ENCODE measurements at places on chromosomes 3 and 15.
A peak's percentile ranks its signal among the peaks of the same experiment; 100 is the strongest.

DNA sequence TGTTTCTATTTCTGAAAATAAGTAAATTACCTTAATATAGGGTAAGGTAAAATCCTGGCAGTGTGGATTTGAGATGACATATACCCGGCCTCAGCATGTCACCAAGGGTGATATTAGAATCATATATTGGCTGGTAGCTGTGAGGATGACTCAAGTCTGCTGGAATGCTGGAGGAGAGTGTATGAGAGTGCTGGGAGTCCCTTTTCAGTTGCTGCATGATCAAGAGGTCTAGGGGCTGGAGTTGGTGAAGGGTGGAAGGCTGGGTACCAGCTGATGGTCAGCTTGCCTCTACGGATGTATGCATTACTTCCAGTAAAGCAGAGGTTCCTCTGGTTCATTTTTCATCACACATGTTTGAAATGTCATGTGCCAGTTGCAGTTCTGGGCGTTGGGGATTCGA lies 40.6 kb downstream of the SLC25A26 start:
- no peak for DNase-seq

DNA sequence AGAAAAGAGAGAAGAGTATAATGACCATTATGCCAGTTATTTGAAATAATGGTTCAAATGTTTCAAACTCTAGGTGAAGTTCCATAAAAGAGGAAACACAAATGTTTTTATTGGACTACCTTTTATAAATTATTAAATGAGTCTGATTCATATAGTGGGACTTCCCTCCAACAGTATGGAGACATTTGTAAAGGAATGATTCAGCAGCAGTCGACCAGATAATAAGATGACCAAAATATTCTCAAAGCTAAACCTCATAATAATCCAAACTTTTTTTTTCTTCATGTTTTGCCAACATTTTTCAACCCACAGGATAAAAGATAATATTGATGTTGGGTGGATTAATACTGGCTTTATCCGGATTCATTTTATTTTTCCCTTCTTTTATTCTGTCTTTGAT lies 18.8 kb downstream of the TIPARP start:
- DNase-seq: no peak

DNA sequence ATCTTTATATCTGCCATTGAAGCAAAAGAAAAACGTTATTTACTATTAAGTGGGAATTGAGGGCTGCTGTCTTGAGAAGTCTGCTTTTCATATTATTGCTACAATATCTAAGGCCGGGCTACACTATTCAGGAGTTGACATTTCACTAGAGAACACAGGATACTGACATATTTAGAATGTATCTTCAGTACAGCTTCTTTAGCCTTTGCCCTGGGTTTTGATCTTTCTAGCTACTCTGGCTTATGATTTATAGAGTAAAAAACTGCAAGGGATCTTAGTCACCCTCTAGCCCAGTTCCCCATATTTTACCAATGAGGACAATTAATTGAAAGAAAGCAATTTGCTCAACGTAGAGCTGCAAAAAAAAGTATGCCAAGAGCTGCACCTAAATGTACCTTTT lies 307.4 kb upstream of the DPPA4 start:
- DNase-seq: no peak

DNA sequence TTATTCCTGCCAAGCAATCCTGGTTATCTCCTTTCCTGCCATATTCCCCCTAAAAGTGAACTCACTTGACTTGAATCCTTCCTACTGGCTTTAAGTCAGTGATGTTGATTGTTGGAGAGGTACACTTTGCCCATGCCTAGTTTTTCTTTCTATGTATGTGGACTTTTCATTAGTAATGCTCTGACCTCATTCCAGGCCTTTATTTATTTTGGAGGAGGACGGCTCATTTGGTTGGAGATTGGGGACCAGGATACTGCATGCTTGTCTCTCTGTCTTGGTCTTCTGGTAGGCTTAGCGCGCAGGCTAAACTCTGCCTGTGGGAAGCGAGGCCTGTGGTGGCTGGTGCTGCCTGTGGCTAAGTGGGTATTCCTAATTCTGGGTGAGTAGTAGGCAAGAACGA lies 29.1 kb upstream of the MTMR10 start:
- DNase-seq: no peak

DNA sequence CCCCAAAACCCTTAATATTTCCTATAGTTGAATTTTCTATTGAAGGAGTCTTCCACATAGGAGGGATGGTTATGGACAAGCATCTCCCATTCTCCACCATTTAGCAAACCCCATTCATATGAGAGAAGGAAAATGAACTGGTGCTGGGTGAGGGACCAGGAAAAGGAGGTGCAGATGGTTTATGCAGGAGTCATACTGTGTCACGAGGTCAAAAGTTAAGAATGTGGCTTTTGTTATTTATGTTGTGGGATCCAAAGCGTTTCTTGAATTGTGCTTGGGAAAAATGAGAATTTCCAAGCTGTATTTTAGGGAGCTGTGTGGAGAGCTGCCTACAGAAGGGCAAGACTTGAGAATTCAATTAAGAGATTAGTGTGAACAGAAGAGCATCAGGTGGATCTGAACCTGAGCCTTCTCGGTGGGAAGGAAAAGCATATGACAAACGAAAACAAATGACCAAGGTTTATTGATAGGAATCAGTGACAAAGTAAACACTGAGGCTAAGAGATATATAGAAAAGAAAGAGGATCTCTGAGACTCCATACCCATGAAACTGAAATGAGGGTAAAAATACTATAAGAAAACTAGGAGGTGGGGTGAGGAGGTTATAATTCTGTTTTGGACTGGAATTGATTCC lies 473.3 kb upstream of the NR2F2 start:
- no peak for DNase-seq

DNA sequence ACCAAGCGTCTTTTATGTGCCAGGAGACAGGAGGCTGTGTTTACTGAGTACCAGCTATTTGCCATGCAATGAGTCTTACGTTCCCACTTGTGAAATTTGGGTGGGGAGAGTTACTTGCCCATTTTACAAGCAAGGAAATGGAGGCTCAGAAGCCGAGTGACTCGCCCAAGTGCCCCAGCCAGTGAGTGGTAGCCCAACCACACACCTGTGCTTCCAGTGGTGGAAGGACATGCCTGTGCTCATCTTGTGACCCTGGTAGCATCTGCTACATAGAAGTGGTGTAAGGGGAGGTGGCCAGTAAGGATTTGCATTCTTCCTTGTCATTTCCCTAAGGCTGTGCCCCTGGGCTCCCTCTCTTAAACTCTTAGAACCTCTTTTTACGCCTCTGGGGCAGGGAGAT lies 49.3 kb downstream of the FBLN2 start:
- no peak for DNase-seq

- DNase-seq: peak; percentile 59
Observed at GRCh38 chr3:184016811-184017671, 643 bp downstream of the ABCC5 start.

DNA sequence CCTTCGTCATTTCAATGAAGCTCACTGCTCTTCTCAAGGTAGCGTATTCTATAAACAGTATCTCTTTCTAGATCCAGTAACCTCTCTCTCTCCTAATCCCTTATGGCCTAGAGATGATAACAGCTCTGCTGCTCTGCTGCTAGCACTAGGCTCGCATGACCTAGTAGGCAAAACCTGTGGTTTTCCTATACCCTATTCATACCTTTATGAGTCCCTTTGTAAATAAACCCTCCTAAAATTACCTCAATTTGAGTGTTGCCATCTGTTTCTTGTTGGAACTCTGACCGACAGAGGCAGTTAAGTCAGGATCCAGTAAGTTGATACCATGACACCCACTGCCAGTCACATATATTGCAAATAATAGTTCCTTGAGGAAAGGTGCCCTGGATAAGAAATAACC lies 7.3 kb downstream of the CCDC14 start:
- DNase-seq: peak; percentile 96

GRCh38 chr15:70101459-70102113 lies 3.9 kb upstream of the TLE3 start:
- peak; percentile 61 for DNase-seq

DNA sequence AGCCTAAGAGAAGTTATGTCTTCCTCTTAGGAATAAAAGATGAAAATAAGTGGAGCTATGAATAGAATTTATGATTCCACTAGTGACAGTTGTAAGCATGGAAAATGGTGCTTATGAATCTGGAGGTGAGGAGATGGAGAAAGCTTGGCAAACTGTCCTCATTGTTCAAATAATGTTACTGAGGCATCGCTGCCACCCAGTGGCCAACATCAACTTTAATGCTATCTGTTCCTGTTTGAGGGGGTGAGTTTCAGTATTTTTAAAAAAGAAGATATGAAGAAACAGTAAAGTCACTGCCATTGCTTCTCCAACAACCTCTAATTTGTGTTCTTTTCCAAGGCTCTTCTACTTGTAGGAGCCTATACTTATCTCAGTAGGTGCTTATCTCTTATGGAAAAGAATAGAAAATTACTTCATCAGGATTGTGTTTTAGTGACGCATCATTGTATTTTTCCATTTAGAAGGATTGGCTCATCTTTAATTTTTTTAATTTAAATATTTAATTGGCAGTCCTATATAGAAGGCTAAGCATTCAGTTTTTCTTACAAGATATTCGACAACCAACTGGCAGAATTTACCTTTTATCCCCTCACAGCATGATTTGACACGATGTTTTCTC lies 260.4 kb upstream of the P2RY1 start:
- peak; percentile 51 for DNase-seq

DNA sequence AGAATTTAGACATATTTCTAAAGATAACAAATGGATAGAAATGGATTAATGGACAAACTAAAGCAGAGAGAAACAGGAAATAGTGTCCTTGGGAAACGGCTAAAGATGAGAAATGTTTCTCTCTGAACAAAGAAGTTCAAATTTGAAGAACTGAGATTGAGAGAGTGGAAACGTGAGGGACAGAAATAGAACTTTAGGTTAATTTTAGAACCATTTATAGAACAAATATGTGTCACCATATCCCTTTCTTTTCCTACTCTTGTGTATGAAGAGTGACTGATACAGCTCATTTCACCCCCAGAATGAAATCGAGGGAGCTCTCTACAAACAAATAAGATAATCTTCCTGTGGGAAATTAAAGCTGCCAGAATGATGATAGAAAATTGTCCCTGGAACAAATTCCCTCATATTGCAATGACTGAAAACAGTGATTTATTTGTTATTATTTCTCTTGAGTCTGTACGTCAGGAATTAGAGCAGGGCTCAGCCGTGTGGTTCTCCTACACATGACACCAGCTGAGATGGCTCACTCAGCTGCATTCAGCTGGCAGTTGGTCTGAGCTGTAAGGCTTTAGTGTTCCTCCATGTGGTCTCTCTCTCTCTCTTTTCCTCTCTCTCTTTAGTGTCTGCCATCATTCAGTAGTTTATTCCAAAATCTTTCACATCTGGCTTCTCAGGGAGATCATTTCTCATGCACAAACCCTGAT lies 46.6 kb upstream of the ARPP21 start:
- no peak for DNase-seq

- no peak for DNase-seq
Observed at GRCh38 chr3:197212290-197212689, 86.1 kb downstream of the DLG1 start.

GRCh38 chr15:49678655-49679054 lies 57.8 kb downstream of the DTWD1 start:
- DNase-seq: no peak

All from NCI-H526 treated with DMSO at 0.1 percent for 48 hours (cell line).